ENCODE measurements at places on chromosomes 13 and 19.
A peak's percentile ranks its signal among the peaks of the same experiment; 100 is the strongest.

DNA sequence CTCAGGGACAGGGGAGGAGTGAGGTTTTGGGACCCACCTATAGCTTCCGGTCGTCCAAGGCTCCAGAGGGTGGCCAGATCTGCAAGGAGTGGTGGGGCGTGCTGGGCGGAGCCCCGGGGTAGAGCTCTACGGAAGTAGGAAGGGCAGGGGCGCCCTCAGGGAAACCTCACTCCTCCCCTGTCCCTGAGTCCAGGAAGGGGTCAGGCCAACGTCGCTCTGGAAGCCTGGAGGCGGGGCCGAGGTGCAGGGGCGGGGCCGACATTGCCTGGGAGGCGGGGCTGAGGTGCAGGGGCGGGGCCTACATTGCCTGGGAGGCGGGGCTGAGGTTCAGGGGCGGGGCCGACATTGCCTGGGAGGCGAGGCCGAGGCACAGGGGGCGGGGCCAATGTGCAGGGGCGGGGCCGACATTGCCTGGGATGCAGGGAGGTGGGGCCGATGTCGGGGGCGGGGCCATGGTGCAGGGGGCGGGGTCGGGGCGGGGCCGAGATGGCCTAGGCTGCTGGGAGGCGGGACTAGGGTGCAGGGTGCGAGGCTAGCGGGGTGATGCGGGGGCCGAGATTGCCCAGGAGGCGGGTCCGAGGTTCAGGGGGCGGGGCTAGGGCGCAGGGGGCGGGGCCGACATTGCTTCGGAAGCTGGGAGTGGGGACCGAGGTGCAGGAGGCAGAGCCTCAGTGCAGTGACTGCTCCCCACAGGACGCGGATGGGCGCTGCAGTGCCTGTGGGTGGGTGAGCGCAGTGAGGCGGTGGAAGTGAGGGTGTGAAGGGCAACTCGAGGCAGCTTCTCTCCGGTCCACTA, 4.9 kb upstream of the PALM start:
- peak; percentile 31 for DNase-seq

DNA sequence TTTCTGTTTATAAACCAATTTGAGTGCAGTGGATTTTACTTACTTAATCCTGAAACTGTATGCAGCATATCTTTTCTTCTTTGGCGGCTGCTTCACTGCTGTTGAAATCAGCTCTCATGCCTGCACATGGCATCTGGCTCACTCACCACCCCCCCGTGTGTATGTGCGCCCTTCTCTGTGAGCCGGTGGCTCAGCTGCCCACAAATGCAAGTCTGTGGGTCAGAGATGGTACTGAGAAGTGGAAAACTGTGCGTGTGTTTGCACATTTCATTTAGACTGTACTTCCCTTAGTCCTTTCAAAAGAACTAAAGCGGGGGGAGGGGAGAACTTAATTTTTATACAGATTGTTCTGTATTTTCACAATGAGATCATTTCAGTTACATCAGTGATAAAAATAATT, 307.6 kb downstream of the SHISA2 start:
- no peak for DNase-seq

DNA sequence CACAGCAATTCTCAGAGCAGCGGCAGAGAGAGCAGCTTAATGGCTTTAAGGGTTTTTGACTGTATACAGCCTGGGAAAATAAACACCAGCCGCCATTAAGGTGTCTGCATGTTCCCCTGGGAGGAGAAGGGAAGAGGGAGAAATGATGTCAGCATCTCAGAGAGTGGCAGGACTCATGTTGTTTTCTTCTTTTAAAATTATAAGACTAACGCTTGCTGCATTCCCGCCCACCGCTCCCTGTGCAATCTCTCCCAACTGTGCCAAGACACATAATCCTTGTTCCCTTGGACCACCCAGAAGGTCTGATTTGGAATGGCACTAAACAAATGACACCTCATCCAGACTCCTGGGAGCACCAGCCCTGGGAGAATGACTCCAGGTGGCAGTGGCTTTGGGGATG, 27.7 kb upstream of the FAM216B start:
- DNase-seq = no peak

DNA sequence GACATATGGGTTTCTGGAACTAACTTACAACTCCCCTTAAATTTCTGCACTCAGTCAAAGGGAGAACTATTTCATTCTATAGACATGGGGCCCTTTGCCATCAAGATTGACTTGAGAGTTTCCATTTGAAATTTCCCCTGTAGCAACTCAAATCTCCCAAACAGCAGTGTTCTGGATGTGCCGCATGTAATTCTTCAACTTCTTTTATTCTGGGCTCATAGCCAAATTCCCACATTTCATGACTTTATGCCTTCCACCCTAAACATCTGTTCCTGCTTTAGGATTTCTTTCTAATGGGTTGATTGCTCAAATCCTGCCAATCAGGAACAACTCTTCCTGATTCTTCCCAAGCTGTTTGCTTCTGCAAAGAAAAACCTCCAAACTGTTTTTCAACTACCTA, 336.0 kb downstream of the TBC1D4 start:
- DNase-seq = no peak

- no peak for DNase-seq
These were observed 6.2 kb downstream of the ZNF555 start for GRCh38 chr19:2847507-2847906.

- DNase-seq = no peak
These were observed 69.1 kb upstream of the WASF3 start for GRCh38 chr13:26488236-26489003.

- no peak for DNase-seq
These were observed 2.8 kb downstream of the MIR17HG start for GRCh38 chr13:91349992-91350911.

DNA sequence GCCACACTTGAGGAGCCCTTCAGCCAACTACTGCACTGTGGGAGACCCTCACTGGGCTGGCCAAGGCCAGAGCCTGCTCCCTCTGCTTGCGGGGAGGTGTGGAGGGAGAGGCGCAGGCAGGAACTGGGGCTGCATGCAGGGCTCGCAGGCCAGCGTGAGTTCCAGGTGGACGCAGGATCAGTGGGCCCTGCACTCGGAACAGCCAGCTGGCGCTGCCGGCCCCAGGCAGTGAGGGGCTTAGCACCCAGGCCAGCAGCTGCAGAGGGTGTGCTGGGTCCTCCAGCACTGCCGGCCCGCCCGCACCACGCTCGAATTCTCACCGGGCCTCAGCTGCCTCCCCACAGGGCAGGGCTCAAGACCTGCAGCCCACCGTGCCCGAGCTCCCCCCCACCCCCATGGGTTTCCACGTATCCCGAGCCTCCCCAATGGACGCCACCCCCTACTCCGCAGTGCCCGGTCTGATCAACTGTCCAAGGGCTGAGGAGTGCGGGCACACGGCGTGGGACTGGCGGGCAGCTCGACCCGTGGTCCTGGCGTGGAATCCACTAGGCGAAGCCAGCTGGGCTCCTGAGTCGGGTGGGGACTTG, 1293.8 kb upstream of the PCDH9 start:
- no peak for DNase-seq
